ENCODE measurements at places on chromosomes 1 and 21.
A peak's percentile ranks its signal among the peaks of the same experiment; 100 is the strongest.

DNA sequence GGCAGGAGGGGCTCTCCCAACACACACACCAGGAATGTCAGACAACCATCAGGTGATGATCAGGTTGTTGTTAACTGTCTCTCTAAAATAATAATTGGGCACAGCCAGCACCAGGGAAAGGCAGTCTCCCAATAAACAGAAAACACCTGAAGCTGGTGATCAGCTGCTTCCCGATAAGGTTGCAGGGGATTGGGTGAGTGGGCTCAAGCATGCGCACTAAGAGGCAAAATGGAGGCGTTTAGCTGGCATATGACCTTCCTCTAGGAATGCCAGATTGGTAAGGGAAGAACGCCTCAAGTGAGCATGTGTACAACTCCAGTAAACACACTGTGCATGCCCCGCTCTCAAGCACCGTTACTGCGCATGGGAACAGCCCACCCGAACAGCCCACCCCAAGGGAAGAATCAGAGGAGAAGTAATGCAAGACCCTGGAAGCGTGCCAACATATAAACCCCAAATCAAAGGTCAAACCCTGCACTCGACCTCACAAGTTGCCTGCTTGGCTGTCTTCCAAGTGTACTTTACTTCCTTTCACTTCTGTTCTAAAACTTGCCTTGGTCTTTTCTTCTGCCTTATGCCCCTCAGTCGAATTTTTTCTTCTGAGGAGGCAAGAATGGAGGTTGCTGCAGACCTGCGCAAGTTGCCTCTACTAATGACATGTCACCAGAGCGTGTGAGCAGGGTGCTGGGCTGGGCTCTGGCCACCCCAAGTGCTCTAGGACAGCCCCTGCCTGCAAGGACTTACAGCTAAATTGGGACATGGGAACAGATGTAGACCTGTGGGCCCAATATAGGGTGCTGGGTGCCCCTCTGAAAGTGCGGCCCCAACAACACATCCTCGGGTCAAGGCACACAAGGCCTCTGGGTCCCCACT, 200.8 kb downstream of the RHOU start:
- DNase-seq = no peak

DNA sequence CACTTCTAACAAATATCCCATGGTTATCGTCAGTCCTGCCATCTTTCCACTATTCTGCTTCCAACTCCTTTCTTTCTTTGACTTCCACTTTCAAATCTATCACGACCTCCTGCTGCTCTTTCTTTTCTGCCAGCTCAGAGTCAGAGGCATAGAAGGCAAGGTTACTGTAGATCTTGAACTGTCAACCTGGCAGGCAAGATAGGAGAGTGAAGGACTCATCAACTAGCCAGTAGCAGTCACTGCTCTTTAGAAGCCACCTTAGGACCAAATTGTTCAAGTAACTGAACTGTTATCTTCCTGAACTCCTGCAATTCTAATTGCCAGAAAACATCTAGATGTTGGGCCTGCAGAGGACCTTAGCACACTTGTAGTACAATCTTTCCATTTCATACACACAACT, 13.1 kb upstream of the FCER1A start:
- DNase-seq = no peak

DNA sequence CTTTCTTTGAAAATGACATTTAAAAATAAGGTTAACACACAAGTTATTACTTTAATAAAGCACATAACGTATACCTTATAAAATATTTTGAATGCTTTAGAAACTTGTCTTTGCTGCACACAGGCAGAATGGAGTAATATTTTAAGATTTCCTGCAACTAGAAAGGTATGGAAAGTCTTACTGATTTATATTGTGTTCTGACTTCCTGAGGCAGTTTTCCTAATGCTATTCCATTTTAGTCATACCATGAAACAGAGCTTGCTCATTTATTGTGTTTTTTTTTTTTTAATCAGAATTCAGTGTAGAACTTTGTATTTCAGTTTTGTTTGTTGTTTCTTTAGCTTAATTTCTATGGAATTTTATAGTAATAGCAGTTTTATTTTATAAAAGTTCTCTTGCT, 60.9 kb upstream of the S1PR1 start:
- no peak for DNase-seq

DNA sequence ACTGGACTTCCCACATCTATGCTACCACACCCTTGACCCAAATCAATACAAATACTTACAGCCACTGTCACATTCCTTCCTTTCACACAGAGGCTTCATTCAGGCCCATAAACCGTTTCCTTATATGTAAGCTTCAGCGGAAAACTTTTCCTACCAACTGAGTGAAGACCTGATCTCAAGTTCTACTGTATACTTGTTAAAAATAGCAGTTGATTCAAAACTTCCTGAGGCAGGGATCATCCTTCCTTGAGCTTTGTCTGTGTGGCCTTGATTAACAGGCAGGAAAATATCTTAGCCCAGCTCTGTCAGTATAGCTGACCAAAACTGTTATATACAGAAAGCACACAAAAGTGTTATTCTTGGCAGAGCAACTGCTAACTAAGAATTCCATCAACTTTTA, 42.7 kb downstream of the DENND2C start:
- no peak for DNase-seq

DNA sequence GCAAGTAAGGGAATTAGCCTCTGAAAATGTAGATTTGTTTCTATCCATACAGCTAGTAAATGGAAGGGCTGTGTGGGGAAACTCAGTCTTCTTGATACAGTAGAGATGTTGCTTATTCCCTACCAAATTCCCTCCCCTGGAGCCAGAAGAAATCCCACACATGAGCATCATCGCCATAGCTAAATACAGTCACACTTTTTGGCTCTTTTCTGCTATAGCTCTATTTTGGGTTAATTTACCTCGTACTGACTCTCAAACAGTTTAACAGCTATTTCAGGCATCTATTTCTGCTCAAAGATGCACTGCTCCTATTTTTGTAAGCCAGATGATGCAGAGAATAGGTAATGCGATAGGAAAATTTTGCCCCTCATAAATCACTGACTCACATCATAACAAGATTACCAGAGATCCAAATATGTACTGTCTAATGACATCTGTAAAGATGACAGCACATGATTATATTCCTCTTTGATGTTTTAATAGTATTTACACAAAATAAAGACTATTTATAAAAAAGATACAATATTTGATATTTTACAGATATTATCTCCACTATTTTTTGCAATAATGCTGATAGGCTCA, 58.6 kb downstream of the XCL1 start:
- DNase-seq = no peak

DNA sequence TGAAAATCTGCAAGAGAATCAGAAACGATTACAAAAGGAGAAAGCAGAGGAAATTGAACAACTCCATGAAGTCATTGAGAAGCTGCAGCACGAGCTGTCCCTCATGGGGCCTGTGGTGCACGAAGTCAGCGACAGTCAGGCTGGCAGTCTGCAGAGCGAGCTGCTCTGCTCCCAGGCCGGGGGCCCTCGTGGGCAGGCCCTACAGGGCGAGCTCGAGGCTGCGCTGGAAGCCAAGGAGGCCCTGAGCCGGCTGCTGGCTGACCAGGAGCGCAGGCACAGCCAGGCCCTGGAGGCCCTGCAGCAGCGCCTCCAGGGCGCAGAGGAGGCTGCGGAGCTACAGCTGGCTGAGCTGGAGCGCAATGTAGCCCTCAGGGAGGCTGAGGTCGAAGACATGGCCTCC, 47.5 kb upstream of the DIP2A start:
- DNase-seq = no peak

DNA sequence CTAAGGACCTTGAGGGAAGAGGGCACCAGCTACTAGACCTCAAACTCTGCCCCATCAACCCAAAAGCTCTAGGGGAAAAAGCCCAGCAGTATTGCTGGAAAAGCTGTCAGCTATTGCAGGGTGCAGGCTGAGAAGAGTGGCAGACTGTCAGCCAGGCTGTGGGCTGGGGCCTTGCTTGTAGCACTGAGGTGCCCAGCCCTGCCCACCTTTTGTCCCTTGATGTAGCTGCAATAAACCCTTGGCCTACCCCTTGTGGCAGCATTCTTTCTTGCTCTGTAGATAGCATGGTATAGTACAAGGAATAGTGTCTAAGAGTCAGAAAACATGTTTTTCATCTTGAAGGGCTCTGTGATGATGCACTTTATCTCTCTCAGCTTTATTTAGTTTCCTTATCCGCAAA, 39.4 kb downstream of the CDC14A start:
- DNase-seq = no peak

- no peak for DNase-seq
Measured at GRCh38 chr1:17185485-17185860, 19.5 kb upstream of the PADI1 start.

DNA sequence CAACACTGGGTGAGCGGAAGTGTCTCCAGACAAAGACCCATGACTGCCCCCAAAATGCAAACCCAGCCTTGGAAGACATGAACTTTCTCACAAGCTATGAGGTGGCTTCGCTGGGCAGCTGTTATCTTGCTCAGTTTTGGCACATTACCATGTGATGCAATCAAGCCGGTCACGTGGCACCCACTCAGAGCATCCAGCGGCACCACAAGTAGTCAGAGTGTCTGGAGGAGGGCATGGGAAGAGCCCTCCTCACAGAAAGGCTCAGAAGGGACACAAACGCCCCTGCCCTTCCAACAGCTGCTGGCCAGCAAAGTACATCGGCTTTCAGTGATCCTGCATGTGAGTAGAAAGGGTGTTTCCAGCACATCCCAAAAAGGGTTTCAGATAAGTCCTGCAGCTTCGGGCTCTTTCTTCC, 145.5 kb upstream of the IRF2BP2 start:
- no peak for DNase-seq

DNA sequence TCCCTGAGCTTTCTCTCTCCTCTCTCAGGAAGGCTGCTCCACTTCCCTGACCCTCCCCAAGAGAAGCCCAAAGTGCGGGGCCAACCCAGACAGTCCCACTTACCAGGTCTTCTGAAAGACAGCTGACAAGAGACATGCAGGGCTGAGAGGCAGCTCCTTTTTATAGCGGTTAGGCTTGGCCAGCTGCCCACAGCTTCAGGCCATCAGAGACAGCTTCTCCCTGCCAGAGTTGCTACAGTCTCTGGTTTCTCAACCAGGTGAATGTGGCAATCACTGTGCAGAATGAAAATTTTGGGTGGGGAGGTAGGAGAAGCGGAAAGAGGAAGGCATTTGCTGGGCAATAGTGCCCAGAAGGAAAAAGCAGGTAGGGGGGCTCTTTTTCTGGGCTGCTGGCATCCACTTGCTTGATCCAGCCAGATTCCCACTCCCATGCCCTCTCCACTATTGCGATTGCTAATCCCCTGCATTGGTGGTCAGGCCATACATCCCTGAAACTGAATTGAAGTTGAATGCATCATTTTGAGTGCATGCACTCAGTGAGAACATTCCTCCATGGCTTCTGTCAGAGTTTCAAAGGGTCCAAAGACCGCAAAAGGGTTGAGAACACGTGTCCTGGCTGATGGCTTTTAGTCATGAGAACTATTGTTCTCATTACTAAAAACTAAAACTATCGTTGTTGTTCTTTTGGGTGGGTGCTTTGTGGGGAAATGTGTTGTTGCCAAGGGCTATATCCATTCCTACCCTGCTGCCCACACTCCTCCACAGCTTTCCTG, at the start of gene S100A8:
Gene S100A8, minus strand, starts transcription at position 136 of the 773 bp plus-strand sequence. CDS start 538 bp downstream, outside the sequence.
- no peak for DNase-seq

DNA sequence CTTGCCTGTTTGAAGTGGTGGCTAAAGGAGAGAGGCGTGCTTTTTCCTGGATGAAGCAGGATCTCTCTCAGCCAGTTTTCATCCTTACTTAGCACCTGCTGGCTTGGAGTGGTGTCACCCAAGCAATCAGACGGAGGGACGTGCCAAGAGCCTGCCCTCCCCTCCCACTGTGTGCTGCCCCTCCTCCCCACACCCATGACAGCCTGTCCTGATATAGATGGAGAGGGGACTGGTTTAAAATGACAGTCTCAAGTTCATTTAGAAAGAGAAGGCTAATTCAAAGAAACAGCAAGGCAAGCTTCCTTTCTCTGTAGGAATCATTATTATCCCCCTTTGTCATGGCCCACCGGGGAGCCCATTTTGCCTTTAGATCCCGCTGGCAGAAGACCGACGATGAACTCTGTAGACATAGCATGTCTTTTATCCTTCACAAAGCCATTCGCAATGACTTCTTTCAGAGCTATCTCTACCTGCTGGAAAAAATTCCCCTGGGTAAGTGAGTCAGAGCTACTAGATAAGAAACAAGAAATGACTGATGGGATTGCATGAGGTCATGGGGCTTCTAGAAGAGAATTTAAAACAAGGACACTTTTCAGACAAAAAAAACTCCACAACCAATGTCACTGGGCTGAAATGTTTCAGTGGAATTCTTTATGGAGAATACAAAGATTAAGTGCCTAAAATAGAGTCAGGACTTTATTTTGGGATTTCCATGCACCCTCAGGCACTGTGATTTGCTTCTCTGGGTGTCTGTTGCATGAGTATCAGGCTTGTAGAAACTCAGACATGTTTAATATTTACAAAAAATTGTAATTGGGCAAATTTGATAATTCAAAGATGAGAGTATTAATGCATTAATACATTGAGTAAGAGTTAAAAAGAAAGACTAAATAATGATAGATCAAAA, at the start of gene NTMT2:
Gene NTMT2, plus strand, starts transcription at position 190 of the 907 bp plus-strand sequence. Its CDS starts 149 bp downstream, at position 339.
- DNase-seq = peak; percentile 94
